LHCN-M2 (cell line): ENCODE measurements at places on chromosomes 5 and 9. TPM values are rescaled to one million over a fixed set of nuclear protein-coding genes. Genes with fewer than 3 reads are reported as not detected.
A peak's percentile ranks its signal among the peaks of the same experiment; 100 is the strongest.

Gene ANKRD33B
- total RNA-seq = 0.06 and 0.46 TPM in 2 replicates

DNA sequence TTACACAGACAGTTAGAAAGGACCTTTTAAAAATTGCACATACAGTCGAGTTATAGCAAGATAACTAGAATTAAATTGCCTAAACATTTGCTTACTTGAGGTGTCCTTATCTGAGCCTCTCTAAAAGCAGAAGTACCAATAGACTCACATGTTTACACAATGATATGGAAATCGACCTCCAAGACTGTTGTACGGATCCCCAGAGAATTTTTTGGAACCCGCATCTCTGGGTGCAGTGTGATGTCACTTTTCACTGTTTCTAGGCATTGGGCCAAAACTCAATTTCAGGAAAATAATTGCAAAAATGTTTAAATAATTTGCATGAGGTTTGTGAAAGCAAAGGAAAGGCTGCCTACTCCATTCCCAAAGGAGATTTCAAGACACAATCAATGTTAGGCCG is 63.1 kb upstream of the ATG10 start:
- DNase-seq = no peak

Gene KIF12
- not detected in 2 replicates for total RNA-seq

GRCh38 chr5:157611571-157612476 is 36.2 kb upstream of the ADAM19 start:
- DNase-seq = peak; percentile 89
